ENCODE measurements at places on chromosomes 7 and 10. TPM values are rescaled to one million over a fixed set of nuclear protein-coding genes. Genes with fewer than 3 reads are reported as not detected.

GRCh38 chr10:91571671-91572070 lies 61.2 kb downstream of the PPP1R3C start:
- H3K36me3 ChIP-seq, result no peaks in the 10 kb centered on the region
- peaks cover 2% of the 10 kb centered on the region for H3K4me1 ChIP-seq
- no peak overlapping the region for H3K4me3 ChIP-seq
- H3K27ac ChIP-seq, result no peak overlapping the region

GRCh38 chr7:12250232-12250631 lies 39.1 kb downstream of the TMEM106B start:
- no peaks in the 10 kb centered on the region for H3K27me3 ChIP-seq
- H3K36me3 ChIP-seq, result peaks cover 9% of the 10 kb centered on the region
- H3K27ac ChIP-seq, result no peak overlapping the region
- H3K4me1 ChIP-seq, result peaks cover 2% of the 10 kb centered on the region
- no peak for DNase-seq

DNA sequence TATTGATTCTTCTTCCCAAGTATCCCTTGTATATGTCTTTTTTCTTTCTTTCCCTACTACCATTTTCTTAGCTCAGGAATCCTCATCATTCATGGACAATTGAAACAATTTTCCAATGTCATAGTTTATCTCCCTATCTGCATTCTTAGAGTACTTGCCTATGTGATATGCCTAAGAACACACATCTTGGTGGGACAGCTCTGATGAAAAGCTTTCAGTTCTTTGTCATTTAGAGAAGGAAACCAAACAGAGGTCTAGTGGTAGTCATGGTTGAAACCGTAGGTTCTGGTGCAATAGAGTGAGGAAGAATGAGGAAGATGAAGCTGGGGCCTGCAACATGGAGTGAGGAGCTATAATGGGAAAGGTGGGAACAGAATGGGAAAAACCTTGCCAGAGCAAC lies 28.2 kb downstream of the TDRD1 start:
- H3K27me3 ChIP-seq, result peaks cover 2% of the 10 kb centered on the region
- no peak overlapping the region for H3K4me3 ChIP-seq

- H3K4me3 ChIP-seq, result no peak overlapping the region
- peaks cover 8% of the 10 kb centered on the region for H3K4me1 ChIP-seq
- peak; percentile 45 for DNase-seq
- no peaks in the 10 kb centered on the region for H3K27me3 ChIP-seq
These were observed 612 bp downstream of the SNX8 start for GRCh38 chr7:2313450-2314208.

GRCh38 chr10:101266381-101267289 lies 37.4 kb upstream of the LBX1 start:
- no peaks in the 10 kb centered on the region for H3K4me1 ChIP-seq
- H3K27me3 ChIP-seq, result peaks cover 13% of the 10 kb centered on the region
- H3K27ac ChIP-seq, result no peak overlapping the region

WNT8B gene
- total RNA-seq, result 0.40 TPM

BLNK gene
- total RNA-seq, result not detected

TSPAN13 gene
- 0.64 TPM for total RNA-seq

AKR1B15 gene
- total RNA-seq, result not detected

HPSE2 gene
- not detected for total RNA-seq

CCL24 gene
- not detected for total RNA-seq

MET gene
- 0.91 TPM for total RNA-seq
